ENCODE measurements at places on chromosomes 7 and 10. TPM values are rescaled to one million over a fixed set of nuclear protein-coding genes. Genes with fewer than 3 reads are reported as not detected.

The ADCYAP1R1 gene
- not detected for total RNA-seq

The CHAT gene
- total RNA-seq: not detected

The BPGM gene
- 19.3 TPM for total RNA-seq

The STEAP4 gene
- total RNA-seq: not detected

The JAKMIP3 gene
- total RNA-seq: 0.32 TPM

The HECW1 gene
- total RNA-seq: not detected

The SNCG gene
- 3.3 TPM for total RNA-seq

The ITGA8 gene
- under 0.01 TPM for total RNA-seq

The TCAF2 gene
- total RNA-seq: 2.4 TPM

The STOX1 gene
- not detected for total RNA-seq

The UTF1 gene
- not detected for total RNA-seq

The GNAT3 gene
- not detected for total RNA-seq

The PRKAR2B gene
- total RNA-seq: 6.8 TPM

The PNLIPRP2 gene
- not detected for total RNA-seq

The OLAH gene
- total RNA-seq: 0.30 TPM

The CARD11 gene
- 2.8 TPM for total RNA-seq

The GDF2 gene
- total RNA-seq: not detected

The LRRC4 gene
- total RNA-seq: not detected

The SHTN1 gene
- total RNA-seq: 2.9 TPM

The SPDYE8 gene
- total RNA-seq: not detected

The SSC4D gene
- total RNA-seq: 0.59 TPM

The OPN4 gene
- 0.14 TPM for total RNA-seq

The DGKB gene
- 0.59 TPM for total RNA-seq

The CPA2 gene
- total RNA-seq: not detected

The NFE2L3 gene
- 72.5 TPM for total RNA-seq

The DNAJC12 gene
- 5.1 TPM for total RNA-seq

The SLC29A3 gene
- 0.89 TPM for total RNA-seq

The VSTM4 gene
- 1.6 TPM for total RNA-seq

The HABP2 gene
- total RNA-seq: not detected

The FAM237B gene
- total RNA-seq: not detected

The UNC5B gene
- total RNA-seq: 46.3 TPM

The OR2A42 gene
- total RNA-seq: under 0.01 TPM

The AKR1C2 gene
- total RNA-seq: 1.2 TPM

The PLPP4 gene
- total RNA-seq: 49.6 TPM

The AMPH gene
- total RNA-seq: 1.4 TPM

The MUC3A gene
- not detected for total RNA-seq

The MRLN gene
- total RNA-seq: not detected

The OR6V1 gene
- total RNA-seq: not detected

The ANXA8 gene
- 4.5 TPM for total RNA-seq

The BMPER gene
- total RNA-seq: 34.0 TPM

The WNT8B gene
- total RNA-seq: not detected

The PNLIPRP1 gene
- total RNA-seq: not detected

The DPP6 gene
- not detected for total RNA-seq

The LIPF gene
- total RNA-seq: not detected

The CLDN3 gene
- not detected for total RNA-seq

The RARRES2 gene
- total RNA-seq: not detected

The FBXO24 gene
- total RNA-seq: 0.30 TPM

The HOXA5 gene
- total RNA-seq: 2.7 TPM

The SEMA3E gene
- 0.18 TPM for total RNA-seq

The CPA1 gene
- total RNA-seq: 0.30 TPM

The HOXA9 gene
- 8.6 TPM for total RNA-seq

The CALHM2 gene
- 12.1 TPM for total RNA-seq

The RBM33 gene
- 25.2 TPM for total RNA-seq

The KLF14 gene
- total RNA-seq: under 0.01 TPM

The DENND2A gene
- under 0.01 TPM for total RNA-seq

The CDNF gene
- 0.51 TPM for total RNA-seq

The H2BK1 gene
- not detected for total RNA-seq

The ODAD2 gene
- total RNA-seq: 1.5 TPM

The MEIG1 gene
- not detected for total RNA-seq
